WTC11 (cell line): ENCODE measurements at places on chromosomes 5 and 9.

GRCh38 chr9:76316069-76316468 is 78.2 kb downstream of the RFK start:
- DNase-seq: no peak

- peak; percentile 27 for DNase-seq
Measured at GRCh38 chr5:138503487-138504270, 38.4 kb downstream of the EGR1 start.

DNA sequence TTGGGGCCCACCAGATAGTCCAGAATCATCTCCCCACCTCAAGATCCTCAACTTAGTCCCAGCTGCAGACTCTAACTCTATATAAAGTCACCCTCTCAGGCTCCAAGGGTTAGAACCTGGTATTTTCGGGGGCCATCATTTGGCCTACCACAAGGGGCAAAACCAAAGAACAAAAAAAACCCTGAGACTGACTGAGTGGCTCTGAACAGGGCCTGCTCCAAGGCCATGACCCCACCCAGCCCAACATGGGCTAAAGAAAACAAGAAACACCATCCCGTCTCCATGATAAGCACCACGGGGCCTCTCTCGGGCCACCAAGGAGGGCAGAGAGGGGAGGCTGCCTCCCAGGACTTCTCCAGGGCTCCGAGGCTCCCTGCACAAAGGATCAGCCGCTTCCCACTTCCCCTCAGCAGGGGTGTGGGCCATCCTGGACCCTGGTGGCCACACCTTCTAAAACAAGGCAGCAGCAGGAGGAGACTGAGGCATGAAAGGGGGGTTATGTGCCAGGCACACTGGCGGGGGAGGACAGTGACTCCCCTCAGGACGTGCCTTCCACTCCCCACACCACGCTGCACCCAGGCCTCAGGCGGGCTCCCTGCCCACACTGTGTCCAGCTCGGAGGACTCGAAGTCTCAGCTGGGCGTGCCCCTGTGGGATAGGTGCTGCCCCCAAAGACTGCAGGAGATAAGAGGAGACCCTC is 51.5 kb downstream of the SEMA4D start:
- no peak for DNase-seq

- DNase-seq: peak; percentile 40
Measured at GRCh38 chr5:61332358-61332749, 296 bp downstream of the ZSWIM6 start.

DNA sequence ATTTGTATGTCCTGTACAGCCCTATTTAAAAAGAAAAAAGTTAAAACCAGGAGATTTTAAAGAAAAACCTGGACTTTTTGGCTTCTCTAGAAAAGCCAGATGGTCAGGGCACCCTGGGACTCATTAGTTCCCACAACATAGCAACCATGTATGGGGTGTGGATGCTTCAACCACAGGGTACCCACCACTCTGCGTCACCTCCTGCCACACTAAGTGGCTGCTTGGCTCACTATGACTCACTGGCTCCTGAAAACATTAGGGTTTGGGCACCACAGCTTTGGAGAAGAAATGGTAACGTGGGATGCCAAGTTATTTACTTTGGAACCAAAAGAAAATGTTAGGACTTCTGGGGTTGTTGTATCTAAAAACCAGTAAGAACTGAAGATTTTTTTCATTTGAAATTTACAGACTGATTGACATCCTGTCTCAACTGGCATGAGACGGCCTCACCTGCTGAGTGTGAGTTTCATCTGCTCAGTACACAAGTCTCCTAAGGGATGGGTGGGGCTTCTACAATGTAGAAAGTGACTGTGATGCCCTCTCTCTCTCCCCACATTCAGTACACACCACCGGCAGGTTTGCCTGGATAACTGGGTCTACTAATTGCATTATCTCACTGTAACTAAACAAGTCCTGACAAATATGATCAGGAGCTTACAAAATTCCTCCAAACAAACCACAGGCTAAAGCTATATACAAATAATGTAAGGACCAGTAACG is 103.9 kb downstream of the ESM1 start:
- DNase-seq: no peak

- no peak for DNase-seq
Measured at GRCh38 chr5:31587546-31587945, 51.4 kb upstream of the PDZD2 start.

DNA sequence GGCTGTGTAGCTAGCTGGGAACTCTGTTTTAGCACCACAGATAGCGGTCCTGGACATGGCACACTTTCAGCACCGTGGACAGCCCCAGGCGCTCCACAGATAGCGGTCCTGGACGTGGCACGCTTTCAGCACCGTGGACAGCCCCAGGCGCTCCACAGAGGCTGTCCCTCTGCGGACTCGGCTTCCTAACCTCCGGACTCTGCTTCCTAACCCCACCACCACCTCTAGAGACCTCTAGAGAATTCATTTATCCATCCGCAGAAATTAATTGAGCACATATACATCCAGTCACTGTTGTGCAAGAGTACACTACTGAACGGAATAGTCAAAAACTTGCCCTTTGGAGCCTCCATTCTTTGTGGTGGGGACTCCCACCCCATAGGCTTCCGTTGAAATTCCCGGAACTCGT is 27.4 kb downstream of the UNC5A start:
- DNase-seq: peak; percentile 97

GRCh38 chr9:85909390-85909789 is 31.6 kb upstream of the NAA35 start:
- DNase-seq: no peak

DNA sequence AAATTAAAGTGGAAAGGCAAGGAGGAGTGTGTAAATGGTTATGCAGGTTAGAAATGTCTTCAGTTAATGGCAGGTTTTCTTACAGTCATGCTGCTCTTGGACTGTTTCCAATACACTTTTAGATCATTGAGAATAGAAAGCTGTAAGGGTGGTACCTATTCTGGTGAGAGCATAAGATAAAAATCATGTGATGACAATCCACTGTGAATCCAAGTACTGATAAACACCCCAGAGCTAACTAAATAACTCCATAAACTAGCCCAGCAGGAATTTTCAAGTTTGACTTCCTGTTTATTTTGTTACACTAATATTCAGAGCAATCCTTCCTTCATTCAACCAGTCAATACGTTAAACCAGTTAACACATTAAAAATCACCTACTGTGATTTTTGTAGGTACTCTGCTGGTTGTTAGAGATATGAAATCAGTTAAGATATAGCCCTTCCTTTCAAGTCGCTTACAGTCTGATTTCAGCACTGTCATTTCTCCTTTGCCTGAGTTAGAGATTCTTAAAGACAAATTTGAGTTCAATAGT is 22.6 kb downstream of the VCAN start:
- no peak for DNase-seq

DNA sequence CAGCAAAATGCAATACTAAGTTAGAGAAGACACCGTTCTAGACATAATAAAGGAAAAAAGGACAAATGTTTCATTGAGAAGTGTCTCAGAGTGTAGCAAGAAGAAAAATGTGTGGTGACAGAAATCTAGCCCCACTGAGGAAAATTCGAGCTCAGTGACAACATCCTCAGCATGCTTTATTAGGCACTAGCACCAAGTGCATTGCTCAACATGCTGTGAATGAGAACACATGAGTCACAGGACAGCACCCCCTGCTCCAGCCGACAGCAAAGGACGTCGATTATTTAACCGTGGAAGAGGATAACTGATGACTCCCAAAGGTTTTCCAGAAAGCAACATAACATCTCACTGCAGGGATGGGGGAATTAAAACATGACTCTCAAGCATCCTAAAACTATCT is 182.7 kb downstream of the GNAQ start:
- no peak for DNase-seq
